Progenitor cell of endocrine pancreas (in vitro differentiated cells): ENCODE measurements at places on chromosomes 2 and 18. TPM values are rescaled to one million over a fixed set of nuclear protein-coding genes. Genes with fewer than 3 reads are reported as not detected.

DNA sequence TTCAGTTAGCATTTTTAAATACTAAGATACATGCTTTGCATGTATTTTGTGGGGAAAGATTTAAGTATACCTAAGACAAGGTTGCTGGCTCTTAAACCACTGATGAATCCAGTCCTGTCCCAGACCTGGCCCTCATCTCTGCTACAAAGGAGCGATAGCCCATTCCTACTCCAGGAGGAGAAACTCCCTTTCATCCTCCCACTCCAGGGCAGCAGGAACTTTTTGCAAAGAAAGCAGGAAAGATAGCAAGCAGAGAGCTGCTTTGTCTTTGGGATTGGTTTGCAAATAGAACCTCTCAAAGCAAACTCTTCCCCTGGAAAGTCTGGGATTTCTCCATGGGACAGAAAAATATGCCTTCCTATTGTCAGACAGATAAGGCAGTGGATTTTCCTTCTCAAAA lies 43.6 kb upstream of the COPS8 start:
- H3K27me3 ChIP-seq: peaks cover 22% of the 10 kb centered on the region
- H3K36me3 ChIP-seq: no peaks in the 10 kb centered on the region
- no peaks in the 10 kb centered on the region for H3K4me1 ChIP-seq
- DNase-seq: no peak

DNA sequence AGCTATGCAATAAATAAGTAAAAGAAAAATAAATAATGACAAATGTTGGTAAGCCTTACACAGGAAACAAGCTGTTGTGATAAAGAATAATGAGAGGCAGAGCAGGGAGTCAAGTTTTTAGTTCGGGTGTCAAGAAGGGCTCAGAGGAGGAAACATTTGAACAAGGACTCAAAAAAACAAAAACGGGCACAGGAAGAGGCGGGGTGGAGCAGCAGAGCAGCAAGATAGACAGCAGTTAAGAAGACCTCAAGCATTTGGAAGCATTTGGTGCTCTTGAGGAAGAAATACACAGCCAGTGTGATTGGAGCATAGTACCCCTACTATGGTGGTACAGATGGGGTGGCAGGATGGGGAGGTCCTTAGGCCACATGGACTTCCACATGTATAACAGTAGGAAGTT lies 2.8 kb downstream of the TMEM169 start:
- no peak overlapping the region for H3K27ac ChIP-seq
- peaks cover 31% of the 10 kb centered on the region for H3K4me1 ChIP-seq
- no peaks in the 10 kb centered on the region for H3K36me3 ChIP-seq
- no peak overlapping the region for H3K4me3 ChIP-seq
- DNase-seq: no peak

Gene GAL3ST2
- total RNA-seq: 0.51 and 0.84 TPM in 2 replicates

GRCh38 chr2:61165946-61166345 lies 4.0 kb downstream of the C2orf74 start:
- no peak overlapping the region for H3K4me3 ChIP-seq
- peaks cover 20% of the 10 kb centered on the region for H3K36me3 ChIP-seq
- H3K27ac ChIP-seq: no peak overlapping the region
- H3K27me3 ChIP-seq: no peaks in the 10 kb centered on the region

Gene CNRIP1
- total RNA-seq: not detected in 2 replicates

Gene PREB
- 46.9 and 49.7 TPM in 2 replicates for total RNA-seq

Gene C1QL2
- total RNA-seq: 0.14 and 0.24 TPM in 2 replicates

DNA sequence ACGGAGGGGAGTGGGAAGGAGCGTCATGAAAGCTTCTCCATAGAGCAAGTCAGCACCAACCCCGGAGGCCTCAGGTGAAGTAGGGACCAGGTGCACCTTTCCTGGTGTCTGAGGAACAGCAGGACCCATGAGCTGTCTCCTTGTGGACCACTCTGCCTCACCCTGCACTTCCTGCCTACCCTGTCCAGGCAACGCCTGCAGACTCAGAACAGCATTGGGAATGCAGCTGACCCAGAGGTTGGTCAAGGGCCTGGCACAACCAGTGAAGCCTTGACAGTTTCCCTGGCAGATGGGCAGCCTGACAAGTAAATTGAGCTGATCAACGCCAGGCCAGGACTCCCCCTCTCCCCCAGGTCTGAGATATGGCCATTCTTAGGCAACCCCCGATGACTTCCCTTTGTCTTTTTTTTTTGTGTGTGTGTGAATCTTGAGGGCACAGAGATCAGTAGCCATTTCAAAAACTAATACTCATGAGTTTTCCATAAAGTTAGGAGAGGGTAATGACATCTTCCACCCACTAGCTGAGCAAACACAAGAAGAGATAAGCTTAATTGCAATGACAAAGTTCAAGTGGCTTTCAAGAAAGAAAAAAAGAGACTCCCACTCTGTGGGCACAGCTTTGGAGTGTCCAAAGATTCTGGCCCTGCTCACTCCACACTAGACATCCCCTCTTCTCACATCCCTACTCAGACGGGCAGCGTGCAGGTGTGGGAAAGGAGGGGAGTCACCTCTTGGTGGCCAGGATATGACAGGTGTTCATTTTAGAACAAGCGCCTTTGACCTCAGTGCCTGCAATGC lies 3.5 kb upstream of the FABP1 start:
- no peak for DNase-seq
- H3K4me1 ChIP-seq: peaks cover 38% of the 10 kb centered on the region
- no peaks in the 10 kb centered on the region for H3K36me3 ChIP-seq

Gene CDK15
- total RNA-seq: 0.07 TPM in 1 of 2 replicates, not detected in the other

DNA sequence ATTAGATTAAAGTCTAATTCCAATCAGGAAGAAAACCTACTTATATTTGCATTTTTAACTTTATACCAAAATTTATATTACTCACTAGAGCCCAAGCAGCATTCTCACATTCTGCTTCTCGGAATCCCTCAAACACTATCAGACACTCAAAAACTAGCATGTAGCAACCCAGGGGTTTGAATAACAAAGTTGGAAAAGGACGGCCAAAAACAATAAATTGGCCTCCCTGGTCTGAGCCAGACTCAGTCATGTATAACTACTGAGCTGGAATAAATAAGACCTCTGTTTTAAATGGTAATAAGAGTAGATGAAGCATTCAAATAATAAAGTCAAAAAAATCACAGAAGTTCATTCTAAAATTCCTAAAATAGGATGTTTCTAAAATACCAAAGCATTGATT lies 290.9 kb downstream of the IRS1 start:
- DNase-seq: no peak
- H3K4me1 ChIP-seq: no peaks in the 10 kb centered on the region
- H3K36me3 ChIP-seq: no peaks in the 10 kb centered on the region

DNA sequence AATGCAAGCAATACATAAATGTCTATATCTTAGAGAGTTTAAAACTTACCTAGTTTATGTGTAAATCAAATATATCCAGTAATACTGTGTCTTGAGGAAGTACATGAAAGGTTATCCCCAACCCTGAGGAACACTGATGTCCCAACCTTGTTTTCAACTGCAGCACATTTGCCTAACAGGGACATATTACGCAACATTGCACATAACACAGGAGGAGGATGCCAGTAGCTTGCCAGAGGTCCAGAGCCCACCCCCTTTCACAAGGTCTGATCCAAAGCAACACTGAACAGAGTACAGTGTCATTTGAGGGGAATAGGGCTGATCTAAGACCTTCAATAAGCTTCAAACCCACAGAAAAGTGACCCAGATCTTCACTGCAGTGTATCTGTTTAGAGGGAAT lies 678.5 kb downstream of the ARHGAP15 start:
- DNase-seq: no peak
- H3K4me3 ChIP-seq: no peak overlapping the region
- H3K27me3 ChIP-seq: peaks cover 36% of the 10 kb centered on the region
- no peak overlapping the region for H3K27ac ChIP-seq

Gene AQP12A
- total RNA-seq: not detected in 2 replicates

DNA sequence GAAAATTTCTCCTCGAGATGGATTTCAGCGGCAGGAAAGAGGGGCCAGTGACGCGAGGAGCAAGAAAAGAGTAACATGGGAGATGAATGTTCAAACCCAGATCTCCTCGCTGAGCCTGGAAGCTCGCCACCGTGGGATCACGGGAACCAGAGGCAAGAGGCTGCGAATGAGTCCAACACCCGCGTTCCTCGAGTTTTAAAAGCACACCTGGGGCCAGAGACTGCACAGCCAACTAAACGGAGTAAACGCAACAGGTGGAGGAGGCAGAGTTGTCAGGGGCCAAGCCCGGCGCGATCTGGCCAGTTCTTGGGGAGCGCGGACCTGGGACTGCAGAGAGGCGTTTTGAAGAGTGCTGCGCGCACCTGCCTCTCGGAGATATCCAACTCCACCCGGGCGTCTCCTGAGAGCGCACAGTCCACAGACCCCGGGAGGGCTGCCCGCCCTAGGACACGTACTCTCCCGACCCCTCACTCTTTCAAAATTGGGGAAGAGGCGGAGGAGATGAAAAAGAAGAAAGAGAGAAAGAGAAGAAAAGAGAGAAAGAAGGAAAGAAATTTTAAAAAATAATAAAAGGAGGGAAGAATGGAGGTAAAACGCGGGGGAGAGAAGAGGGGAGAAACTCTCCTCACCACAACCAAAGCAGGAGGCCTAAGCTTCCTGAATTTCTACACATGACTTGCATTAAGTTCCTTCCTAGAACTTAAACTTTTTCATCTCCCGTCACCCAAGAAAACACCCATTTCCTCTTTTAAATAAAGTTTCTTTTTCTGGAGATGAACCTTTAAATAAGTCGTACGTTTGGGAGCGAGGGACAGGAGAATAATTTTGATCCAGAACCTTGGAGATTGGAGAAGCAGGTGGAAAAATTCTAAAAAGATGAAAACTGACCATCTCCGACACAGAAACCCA lies 5.3 kb upstream of the PAX3 start:
- peaks cover 2% of the 10 kb centered on the region for H3K36me3 ChIP-seq
- H3K27me3 ChIP-seq: peaks cover 100% of the 10 kb centered on the region
- H3K4me1 ChIP-seq: peaks cover 5% of the 10 kb centered on the region
- no peak for DNase-seq
- H3K4me3 ChIP-seq: no peak overlapping the region

DNA sequence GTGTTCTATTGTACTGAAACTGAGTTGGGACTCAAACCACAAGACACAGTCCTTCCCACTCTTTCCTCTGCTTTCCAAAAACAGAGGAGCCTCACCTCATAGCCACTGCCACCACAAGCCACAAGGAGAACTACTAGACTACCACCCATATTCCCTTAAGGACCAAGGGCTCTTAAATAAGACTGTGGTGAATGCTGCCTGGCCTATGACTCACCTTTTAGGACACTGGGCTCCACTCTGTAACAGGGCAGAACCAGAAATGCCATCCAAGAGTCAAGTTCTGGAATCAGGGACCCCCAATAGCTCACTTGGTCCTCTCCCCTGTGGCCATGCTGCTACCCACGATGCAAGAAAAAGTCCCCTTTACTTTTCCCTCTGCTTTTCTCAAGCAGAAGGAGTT lies 851.4 kb downstream of the BCL11A start:
- no peak overlapping the region for H3K4me3 ChIP-seq
- DNase-seq: no peak
- no peaks in the 10 kb centered on the region for H3K36me3 ChIP-seq
- no peaks in the 10 kb centered on the region for H3K4me1 ChIP-seq

GRCh38 chr2:69225933-69226332 lies 161.1 kb downstream of the GFPT1 start:
- DNase-seq: no peak
- H3K36me3 ChIP-seq: peaks cover 17% of the 10 kb centered on the region
- H3K4me3 ChIP-seq: no peak overlapping the region
- H3K4me1 ChIP-seq: peaks cover 2% of the 10 kb centered on the region
- no peak overlapping the region for H3K27ac ChIP-seq

DNA sequence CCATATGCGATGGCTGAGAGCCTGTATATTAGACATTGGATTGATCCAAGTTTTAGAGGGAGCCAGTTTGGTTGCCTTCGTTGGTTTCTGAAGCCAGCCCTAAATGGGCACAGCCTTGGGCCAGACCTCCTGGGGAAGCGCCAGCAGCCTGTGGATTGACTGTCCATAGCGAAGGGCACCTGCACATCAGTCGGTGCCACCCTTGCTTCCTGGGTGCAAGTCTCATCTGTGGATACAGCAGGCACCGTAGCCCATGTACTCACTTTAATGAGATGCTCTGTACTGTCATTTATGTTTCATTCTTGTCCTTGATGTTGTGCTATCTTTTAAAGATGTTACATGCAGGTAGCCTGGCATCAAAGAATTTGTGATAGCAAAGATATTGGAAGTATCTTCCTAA lies 536.4 kb upstream of the NRP2 start:
- H3K36me3 ChIP-seq: peaks cover 2% of the 10 kb centered on the region
- no peaks in the 10 kb centered on the region for H3K27me3 ChIP-seq
- H3K27ac ChIP-seq: no peak overlapping the region
- peaks cover 5% of the 10 kb centered on the region for H3K4me1 ChIP-seq
- H3K4me3 ChIP-seq: no peak overlapping the region

DNA sequence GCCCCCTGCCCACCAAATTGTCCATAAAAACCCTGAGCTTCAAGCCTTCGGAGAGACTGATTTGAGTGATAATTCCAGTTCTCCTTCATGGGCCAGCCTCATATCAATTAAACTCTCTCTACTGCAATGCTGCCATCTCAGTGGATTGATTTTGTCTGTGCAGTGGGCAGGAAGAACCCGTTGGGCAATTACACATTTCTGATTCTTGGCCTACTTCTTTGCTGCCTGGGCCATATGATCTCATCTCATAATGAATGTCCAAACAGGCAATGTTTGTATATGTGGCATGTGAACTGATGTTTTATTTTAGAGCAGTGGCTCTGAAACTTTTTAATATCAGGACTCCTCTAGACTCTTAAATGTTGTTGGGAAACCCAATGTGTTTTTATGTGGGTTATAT lies 101.2 kb upstream of the SLC38A11 start:
- DNase-seq: no peak
- H3K4me1 ChIP-seq: peaks cover 14% of the 10 kb centered on the region

DNA sequence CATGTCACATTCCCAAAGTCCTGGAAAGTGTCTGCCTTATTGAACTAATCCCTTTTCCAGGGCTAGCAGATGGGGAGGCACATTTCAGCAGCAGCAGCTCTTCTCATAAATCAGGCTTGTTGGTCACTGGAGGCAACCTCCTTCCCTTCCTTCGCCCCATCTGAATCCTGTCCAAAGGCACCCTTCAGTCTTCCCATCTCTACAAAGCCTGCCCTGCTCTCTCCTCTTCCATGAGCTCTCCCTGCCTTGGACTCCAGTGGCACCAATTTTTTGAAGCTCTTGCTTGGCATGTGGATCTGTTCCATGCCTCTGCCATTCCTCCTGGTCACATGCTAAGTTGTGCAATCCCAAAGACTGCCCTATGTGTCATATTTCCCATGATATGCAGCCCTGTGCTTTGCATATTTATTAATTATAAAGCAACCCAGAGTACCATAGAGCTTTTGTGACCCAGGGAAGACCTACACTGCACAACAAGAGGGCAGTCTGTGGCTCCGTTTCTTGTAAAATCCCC lies 70.3 kb downstream of the ANTXR1 start:
- H3K36me3 ChIP-seq: peaks cover 22% of the 10 kb centered on the region
- no peak overlapping the region for H3K4me3 ChIP-seq
- no peaks in the 10 kb centered on the region for H3K4me1 ChIP-seq
- DNase-seq: no peak
- no peak overlapping the region for H3K27ac ChIP-seq
- no peaks in the 10 kb centered on the region for H3K27me3 ChIP-seq

DNA sequence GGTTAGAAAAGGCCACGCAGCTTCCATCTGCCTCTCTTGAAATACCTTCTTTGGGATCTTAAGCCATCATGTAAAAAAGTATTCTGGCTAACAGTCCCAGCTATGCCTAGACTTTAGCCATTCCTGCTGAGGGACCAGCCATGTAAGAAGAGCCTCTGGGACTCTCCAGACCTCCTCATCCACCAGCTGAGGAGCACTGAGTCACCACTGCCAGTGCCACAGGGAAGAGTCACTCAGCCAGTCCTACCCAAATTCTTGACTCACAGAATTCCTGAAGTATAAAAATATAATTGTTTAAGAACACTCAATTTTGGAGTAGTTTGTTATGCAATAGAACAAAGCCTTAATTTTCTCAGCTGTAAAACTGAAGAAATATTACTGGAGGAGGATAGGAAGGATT lies 436.7 kb downstream of the ZEB2 start:
- no peak overlapping the region for H3K4me3 ChIP-seq
- no peaks in the 10 kb centered on the region for H3K27me3 ChIP-seq
- no peak overlapping the region for H3K27ac ChIP-seq
- no peaks in the 10 kb centered on the region for H3K36me3 ChIP-seq
- DNase-seq: no peak

Gene CRYBA2
- 24.4 and 30.1 TPM in 2 replicates for total RNA-seq
